ENCODE measurements at places on chromosomes 5 and 9. TPM values are rescaled to one million over a fixed set of nuclear protein-coding genes. Genes with fewer than 3 reads are reported as not detected.

Gene HAPLN1
- total RNA-seq: not detected

Gene PRKACG
- not detected for total RNA-seq

Gene C7
- total RNA-seq: 267 TPM

Gene IFNA21
- total RNA-seq: not detected

DNA sequence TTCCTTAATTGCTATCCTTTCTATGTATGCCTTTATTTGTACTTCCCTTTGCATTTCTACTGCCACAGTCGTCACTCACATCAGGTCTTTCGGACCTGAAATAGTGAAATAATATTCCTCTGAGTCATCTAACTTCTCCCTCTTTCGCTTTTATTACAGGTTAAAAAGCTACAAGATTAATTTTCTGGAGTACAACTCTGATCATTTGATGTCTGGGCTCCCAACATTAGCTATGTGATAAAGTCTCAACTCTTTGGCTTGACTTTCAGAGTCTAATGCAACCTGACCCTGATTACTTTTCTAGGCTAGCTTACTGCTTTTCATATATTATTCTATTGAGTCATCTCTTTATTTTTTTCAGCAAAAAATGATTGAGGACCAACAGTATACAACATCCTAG is 638.8 kb upstream of the WWC1 start:
- no peak for DNase-seq

DNA sequence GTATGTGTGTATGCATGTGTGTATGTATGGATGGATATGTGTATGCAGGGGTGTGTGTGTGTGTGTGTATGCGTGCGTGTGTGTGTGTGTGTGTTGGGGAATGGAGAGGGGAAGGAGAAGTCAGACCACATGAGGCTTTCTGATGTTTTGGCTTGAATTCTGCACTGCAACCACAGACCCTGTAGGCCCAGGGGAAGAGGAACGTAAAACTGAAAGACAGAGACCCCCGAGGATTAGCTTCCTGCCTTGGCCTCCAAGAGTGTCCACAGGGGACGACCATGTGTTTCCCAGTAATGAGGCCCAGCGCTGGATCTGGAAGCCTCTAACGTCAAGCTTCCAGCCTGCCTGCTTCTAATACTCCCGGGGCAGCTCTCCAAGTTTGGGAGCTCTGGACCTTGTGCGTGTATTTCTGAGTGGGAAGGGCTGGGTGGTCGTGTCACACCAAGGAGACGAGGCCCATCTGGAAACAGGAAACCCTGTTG is 5.8 kb downstream of the DCANP1 start:
- peak; percentile 63 for DNase-seq

GRCh38 chr9:112034216-112034611 is 137.6 kb downstream of the UGCG start:
- DNase-seq: no peak

DNA sequence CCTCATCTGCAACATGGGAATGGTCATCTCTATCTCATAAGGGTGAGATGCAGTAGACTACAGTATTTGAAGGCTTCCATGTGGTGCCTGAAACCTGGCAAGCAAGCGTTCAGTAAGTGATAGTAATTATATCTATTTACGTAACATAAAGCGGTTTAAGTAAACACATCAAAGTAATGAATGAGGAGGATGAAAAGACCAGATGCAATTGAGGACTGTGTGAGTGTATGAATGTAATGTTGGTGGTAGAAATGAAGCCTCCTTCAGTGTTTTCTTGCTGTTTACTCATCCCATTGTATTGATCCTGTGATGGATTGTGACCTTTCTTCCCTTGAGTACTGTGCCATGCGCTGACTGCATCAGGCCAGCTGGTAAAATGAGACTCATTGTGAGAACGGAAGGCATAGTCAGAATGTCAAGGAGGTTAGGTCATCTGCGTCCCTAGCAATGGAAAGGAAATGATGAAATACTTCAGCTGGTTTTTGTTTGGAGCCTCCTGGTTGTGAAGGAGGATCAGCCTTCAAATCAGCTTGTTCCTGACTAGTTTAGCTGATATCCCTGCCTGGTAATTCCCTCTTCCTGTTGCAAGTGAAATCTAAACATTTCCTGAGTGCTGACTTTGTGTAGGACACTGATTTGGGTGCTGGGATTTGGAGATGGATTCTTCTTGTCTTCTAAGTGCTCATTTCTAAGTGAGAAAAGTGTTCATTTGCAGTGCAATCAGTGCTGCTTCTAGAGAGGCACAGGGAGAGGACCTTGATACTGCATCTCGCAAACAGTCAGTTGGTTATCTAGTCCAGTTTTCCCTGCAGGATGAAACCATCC is 35.6 kb downstream of the TNFSF8 start:
- no peak for DNase-seq

GRCh38 chr5:113293975-113294310 is 140.8 kb downstream of the TSSK1B start:
- DNase-seq: no peak

DNA sequence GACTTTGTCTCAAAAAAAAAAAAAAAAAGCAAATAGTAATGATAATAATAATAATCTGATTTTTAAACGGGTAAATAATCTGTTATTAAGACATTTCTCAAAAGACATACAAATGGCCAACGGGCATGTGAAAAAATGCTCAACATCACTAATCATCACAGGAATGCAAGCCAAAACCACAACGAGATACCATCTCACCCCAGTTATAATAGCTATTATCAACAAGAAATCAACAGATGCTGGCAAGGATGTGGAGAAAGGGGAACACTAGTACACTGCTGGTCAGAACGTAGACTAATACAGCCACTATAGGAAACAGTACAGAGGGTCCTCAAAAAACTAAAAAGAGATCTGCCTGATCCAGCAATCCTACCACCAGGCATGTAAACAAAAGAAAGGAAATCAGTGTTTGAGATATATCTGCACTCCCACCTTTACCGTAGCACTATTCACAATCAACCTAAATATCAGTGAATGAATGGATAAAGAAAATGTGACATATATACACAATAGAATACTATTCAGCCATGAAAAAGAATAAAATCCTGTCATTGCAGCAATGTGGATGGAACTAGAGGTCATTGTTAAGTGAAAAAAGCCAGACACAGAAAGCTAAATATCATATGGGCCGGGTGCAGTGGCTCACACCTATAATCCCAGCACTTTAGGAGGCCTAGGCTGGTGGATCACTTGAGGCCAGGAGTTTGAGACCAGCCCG is 24.9 kb downstream of the VAV2 start:
- no peak for DNase-seq

DNA sequence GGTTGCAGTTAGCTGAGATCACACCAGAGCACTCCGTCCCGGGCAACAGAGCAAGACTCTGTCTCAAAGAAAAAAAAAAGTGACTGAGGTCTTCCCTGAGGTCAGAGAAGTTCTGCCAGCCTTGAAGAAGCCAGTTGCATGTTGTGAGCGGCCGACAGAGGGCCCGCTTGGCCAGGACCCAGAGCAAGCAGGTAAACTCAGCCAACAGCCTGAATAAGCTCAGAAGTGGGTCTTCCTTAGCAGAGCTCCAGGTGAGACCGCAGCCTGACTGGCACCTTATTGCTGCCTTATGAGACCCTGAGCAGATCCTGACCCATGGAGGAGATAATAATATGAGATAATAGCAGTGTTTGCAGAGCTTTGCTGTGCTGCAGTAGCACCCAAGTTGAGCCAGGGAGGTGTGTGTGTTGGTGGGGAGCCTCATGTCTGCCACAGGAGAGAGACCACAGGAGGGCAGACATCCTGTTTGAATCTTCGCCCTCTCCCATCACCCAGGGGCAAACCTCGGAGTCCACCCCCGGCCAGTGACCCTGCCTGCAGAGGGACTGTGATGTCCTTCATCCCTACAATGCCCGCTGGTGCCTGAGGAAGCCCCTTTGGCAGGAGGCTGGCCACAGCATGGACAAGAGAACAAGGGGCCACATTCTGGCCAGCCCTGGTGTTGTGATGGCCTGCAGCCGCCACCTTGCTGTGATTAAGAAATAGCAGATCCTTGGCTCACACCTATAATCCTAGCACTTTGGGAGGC is 10.8 kb upstream of the BARX1 start:
- no peak for DNase-seq

DNA sequence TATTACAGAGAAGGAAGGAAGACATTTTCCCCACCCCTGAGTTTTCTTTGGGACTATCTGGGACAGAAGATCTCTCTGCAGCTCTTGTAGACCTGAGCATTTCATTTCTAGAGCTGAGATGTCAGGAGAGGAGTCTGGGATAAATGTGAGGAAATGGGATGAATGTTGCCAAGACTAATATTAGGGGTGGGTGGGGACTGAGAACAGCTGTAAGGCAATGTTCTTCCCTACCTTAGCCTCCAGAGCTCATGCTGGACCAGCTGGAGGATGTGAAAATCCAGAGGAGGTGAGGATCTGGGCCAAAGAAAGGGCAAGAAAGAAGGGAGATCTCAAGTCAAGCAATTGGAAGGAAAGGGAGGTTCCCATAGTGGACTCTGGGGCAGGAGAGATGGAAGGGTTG is 23.1 kb upstream of the FOXD1 start:
- no peak for DNase-seq

DNA sequence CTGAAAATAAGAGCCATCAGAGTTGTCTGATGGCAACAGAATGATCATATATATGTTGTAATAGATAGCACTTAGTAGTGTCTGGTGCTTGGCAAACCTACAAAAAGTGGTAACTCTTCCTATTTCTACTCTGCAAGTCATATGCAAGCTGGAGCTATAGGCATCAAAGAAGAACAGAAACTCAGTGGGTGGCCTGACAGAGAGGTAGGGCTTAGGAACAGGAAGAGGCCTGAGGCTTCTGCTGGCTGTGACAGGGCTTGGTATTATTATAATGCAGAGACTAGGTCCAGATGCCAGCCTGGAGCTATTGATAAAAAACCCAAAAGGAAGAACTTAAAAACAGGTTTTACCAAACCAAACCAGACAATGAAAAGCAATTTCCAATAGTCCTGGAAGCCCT is 4.4 kb upstream of the DIAPH1 start:
- no peak for DNase-seq

DNA sequence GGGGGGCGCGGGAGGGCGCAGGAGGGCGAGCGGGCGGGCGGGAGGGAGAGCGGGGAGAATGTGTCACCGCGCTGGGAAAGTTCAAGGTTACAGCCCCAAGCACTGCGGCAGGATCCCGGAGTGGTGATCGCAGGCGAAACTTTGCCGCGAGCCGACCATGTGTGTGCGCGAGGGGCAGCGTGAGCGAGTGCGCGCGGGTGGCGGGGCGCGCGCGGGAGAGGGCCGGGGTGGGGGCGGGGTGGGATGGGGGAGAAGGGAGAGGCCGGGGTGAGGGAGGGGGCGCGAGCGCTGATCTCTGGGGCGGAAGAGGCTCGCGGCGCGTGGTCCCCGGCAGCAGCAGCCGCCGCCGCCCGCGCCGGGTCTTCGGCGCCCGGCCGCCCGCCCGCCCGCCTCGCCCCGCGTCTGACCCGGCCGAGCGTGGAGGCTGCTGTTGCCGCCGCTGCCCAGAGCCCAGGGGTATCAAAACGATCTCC is at the start of gene NFIB:
TSS of gene NFIB (minus strand) at position 191 of the 473 bp plus-strand sequence. CDS start 630 bp downstream, outside the sequence.
- DNase-seq: peak; percentile 81

GRCh38 chr5:74477761-74478160 is 162.8 kb downstream of the ENC1 start:
- no peak for DNase-seq

- no peak for DNase-seq
Observed at GRCh38 chr5:128121651-128122050, 38.1 kb downstream of the SLC12A2 start.

- no peak for DNase-seq
Observed at GRCh38 chr5:72507231-72507906, at the start of gene ZNF366. TSS of gene ZNF366 (minus strand) at chr5:72507410. CDS start at chr5:72461496, 45,914 bp downstream.

DNA sequence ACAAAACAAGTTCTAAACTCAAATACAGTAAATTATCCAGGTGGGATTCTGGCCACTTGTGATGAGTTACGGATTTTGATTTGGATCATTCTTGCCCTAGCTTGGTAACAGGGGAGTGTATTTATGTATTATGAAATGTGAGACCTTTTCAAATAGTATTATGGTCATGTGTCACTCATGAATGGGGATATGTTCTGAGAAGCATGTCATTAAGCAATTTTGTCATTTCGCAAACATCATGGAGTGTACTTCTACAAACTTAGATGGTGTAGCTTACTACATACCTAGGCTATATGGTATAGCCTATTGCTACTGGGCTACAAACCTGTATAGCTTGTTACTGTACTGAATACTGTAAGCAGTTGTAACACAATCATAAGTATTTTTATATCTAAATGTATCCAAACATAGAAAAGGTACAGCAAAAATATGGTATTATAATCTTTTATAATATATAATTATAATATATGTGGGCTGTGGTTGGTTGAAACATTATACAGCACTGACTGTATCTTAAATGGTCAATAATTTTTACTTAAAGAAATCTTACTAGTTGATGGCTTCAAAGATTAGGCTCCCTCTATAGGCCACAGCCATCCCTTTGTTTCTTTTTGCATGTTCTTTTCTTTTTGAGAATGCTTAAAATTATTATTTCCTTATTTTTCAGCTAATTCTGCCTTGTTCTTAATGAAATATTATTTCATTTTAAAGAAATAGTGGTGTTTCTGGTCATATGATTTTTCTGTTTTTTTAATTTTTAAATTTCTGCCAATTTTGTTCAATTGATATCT is 128.4 kb downstream of the MAST4 start:
- DNase-seq: no peak

DNA sequence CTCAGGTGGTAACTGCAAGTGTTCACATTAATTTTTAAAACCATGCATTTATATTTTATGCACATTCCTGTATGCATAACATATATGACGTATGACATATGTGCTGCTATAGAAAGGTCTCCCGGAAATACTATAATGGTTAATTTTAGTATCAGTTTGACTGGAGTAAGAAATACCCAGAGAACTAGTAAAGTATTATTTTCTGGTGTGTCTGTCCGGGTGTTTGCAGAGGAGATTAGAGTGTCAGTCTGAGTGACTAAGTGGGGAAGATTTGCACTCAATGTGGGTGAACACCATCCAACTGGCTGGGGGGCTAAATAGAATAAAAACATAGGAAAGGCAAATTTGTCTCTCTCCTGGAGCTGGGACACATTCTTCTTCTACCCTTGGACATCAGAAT is 26.9 kb downstream of the UIMC1 start:
- no peak for DNase-seq

All from sigmoid colon (tissue), 7 donors.